GM12864 (cell line): ENCODE measurements at places on chromosomes 1 and 21.

- DNase-seq, result no peak
Observed at GRCh38 chr1:68706639-68707317, 209.9 kb upstream of the DEPDC1 start.

DNA sequence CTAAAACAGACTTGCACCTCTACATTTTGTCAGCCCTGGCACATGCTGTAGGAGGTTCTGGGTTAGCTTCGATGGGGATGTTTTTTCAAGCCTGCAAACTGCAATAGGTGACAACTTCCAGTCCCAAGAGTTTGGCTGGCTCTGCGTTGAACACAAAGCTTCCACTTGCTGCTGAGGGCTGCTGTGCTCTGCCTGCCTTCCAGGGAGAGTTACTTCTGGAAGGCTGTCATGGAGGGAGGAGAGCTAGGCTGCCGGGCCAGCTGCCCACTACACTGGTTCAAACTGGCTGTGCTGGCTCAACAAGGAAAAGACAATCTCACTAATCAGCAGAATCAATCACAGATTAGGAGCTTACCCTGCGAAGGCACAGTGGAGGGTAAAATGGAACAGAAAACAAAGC is 46.7 kb upstream of the PPP2R5A start:
- no peak for DNase-seq

GRCh38 chr1:87154384-87154783 is 174.3 kb upstream of the LMO4 start:
- no peak for DNase-seq

- DNase-seq, result peak; percentile 97
Observed at GRCh38 chr1:58783993-58784757, at the start of gene JUN. TSS of gene JUN (minus strand) at chr1:58784047. CDS start at chr1:58783070, 977 bp downstream.

DNA sequence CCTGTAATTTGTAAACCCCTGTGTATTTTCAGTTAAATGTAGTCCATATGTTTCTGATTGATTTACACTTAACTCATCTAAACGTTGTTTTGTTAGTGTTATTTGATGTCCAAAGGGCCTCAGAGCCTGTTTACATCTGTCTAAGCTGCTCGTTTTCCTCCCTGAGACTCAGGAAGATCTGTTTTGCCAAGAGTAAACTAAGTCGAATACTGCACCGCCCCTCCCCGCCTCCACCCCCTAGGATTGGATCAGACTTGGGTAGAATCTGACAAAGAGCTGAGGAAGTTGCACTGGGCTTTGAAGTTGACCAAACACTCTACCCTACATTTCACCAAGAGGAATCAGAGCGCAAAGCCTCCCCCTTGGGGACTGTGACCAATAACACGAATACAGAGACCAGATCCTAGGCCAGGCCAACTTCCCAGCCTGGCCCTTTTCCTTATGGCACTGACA is 206.9 kb upstream of the LMO4 start:
- DNase-seq, result no peak

- no peak for DNase-seq
Observed at GRCh38 chr1:161784968-161785367, 18.8 kb downstream of the ATF6 start.

DNA sequence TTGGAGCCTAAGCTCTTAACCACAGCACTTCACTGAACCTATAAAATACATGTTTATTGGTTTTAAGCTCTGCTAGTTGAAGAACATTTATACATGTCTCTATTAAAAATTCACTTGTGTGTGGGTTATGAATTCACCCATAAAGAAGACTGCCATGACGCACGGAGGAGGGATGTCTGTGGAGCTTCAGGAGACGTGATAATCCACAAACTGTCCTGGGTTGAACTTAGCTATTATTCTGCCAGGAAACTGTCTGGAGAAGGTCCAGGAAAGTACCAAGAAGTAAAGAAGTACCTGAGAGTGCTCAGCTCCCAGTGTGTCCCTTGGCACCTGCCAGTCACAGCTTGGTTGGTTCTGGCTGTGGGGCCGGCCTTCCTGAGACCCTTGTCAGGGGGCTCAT is 56.3 kb downstream of the DDR2 start:
- DNase-seq, result no peak

GRCh38 chr1:216632980-216633379 is 90.2 kb downstream of the ESRRG start:
- DNase-seq, result no peak

DNA sequence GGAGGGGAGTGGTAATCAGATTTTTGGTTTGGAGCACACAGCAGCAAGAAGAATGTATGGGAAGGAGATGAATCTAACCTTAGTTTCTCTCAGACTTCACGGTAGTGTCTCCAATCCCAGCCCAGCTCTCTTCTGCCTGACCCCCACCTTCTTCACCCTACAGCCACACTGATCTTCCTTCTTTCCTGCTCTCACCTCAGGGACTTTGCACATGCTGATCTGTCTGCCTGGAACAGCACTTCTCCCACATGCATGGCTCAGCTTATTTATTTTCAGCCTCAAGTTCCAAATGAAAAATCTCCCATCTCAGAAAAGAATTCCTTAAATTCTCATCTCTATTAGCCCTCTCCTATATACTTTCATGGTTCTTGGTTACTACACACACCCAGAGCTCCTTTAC is 48.8 kb upstream of the LPAR3 start:
- no peak for DNase-seq

DNA sequence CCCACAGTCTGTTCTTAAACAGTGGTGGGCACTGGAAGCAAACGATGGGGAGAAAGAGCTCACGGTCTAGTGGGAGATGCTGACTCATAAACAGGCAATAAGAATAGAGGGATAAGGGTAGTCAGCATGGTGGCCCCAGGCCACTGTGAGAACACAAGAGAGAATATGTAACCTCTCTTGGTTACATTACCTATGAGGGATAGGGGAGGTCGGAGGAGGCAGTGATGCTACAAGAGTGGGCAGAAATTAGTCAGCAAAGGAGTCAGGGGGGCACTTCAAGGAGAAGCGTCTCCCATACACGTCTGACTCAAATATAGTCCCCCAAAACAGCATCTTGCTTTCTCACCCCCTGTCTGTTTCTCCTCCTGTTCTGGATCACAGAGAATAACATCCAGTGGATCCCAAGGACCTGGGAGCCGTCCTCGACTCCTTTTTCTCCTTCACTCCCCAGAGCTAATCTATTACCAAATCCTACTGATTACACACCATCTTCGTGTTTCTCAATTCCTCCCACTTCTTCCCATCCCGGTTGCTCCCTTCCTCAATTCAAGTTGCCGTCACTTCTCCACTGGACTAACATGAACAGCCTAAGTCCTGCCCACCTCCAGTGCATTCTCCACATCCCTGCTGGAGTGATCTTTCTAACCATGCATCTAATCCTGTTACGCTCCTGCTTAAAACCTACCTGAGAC is 2.1 kb downstream of the SLAMF8 start:
- no peak for DNase-seq

GRCh38 chr21:24045373-24045772 is 1561.9 kb downstream of the MRPL39 start:
- no peak for DNase-seq

DNA sequence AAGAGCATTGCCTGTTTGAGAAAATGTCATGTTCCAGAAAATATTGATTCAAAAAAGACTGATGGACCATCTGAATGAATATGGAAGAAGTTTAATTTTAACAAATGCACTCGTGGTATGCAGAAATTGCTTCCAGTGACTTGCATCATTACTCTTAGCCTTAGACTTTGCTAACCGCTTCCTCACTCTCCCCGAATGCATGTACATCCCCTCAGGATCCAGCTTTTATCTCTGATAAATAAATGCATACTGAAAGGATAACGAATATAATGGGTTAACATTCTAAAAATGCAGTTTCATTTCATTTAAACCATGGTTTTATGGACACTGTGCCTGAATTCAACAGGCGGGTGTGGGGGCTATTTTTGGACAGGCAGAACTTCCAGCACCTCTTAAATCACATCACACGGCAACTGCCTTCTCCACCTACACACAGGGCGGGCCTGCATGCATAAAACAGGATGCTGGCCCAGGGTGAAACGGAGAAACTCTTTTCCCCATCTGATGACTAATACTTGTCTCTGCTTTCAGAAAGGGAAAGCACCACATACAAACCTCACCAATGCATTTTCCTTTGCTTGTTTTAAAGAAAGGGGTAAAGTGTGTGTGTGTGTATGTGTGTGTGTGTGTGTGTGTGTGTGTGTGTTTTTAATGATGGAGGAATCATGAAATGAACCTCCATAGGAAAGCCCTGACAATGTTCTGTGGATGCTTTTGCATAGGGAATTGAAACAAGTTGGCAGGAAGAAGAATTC is 48.7 kb downstream of the SPAG17 start:
- DNase-seq, result peak; percentile 50

DNA sequence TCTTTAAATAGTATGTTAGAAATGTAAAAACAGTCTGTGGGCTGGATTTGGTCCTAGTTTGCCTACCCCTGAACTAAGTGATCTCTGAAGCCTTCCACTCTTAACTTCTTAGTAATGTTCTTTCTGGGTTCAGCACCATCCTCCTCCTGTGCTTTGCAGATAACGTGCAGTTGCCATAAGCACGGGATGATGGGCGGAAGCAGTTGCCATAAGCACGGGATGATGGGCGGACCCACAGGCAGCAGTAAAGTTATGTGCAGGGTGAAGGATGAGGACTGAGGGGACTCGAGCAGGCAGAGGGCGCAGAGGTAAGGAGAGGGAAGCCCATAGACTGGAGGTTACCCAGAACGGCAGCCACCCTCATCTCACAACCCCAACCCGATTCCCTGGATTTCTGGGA is 25.6 kb downstream of the GPA33 start:
- DNase-seq, result no peak

DNA sequence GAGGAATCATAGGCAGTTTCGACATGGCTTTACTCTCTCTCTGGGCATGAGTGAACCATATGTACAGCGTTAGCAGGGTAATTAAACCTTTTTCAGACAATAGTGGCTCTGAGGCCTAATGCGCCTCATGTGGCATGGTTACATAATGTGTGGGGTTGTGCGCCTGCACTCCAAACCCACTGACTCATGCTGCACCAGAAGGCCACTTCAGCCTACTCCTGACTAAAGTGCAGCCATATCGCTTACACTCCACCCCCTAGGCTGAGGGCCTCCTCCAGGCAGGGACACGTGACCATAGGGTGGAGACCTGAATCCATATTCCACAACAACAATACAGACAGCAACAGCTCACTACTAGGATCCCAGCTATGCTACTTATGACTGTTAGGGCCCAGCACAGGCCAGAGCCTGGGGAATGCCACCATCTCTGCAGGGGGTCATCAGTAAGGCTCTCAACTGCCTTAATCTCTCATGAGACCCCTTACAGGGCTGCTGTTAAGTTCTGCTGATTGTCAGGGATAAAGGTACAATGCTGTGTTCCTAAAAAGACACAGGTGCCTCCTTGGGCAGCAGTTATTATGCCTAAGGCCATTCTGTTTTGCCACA is 13.4 kb upstream of the ODF2L start:
- DNase-seq, result no peak

GRCh38 chr1:228169345-228169744 is 3.7 kb downstream of the IBA57 start:
- DNase-seq, result no peak

DNA sequence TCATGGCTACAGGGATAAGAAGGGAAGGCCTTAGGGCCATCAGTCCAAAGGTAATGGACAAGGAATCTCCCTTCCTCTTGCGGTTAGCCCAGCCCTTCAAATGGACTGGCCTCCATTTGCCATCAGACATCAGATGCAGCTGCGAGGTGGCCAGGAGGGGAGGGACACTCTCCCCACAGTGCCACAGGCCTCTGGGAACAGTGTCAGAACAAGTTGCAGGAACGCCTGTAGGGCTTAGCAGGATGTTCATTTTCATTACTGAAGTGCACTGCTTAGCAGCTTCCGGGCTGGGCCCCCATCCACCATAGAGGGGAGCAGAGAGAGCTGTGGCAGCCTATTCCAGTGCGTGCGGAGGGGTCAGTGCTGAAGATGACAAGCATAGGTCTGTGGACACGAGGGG is 127.5 kb downstream of the GALNT2 start:
- DNase-seq, result no peak

GRCh38 chr1:98315309-98315708 is 346.2 kb upstream of the SNX7 start:
- no peak for DNase-seq

GRCh38 chr1:152313319-152313801 is 11.7 kb downstream of the FLG start:
- no peak for DNase-seq

DNA sequence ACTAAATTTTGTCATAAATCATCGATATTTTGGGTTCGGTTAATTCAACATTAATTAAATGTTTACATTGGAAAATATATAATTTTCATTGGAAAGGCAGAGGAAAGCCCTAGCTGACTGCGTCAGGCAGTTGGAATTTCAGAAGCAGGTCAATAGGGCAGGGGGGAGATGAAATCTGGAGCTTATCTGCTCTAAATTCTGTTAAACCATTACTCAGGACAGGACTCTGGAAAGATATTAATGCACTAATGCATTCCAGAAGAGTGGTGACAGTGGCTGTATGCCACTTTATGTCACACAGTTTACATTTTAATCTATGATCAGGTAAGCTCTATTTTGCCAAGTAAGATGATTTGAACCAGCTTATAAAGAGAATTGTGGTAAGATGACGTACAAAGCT is 153.0 kb upstream of the B3GALT2 start:
- DNase-seq, result no peak

- no peak for DNase-seq
Observed at GRCh38 chr1:59062743-59063142, 234.2 kb upstream of the FGGY start.

GRCh38 chr1:240046000-240046399 is 45.7 kb upstream of the FMN2 start:
- DNase-seq, result no peak

DNA sequence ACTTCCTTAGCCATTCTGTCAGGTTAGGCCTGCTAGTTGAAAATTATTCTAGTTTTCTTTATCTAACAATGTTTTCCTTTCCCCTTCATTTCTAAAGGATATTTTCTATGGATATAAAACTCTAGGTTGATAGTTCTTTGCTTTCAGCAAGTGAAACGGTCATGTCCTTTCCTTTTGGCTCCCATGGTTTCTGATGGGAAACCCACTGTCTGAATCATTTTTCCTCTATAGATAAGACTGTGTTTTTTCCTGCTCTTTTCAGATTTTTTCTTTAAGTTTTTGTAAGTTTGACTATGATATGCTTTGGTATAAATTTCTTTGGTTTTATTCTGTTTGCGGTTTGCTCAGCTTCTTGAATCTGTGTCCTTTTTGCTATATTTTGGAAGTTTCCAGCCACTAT is 800.9 kb downstream of the USP25 start:
- no peak for DNase-seq
